ENCODE measurements at places on chromosomes 3 and 15.

GRCh38 chr15:53037904-53038654, 247.9 kb upstream of the ONECUT1 start:
- DNase-seq: no peak

- no peak for DNase-seq
Observed at GRCh38 chr15:87744815-87745214, 511.7 kb downstream of the NTRK3 start.

GRCh38 chr3:113626503-113627371, 69.7 kb downstream of the USF3 start:
- peak; percentile 78 for DNase-seq

DNA sequence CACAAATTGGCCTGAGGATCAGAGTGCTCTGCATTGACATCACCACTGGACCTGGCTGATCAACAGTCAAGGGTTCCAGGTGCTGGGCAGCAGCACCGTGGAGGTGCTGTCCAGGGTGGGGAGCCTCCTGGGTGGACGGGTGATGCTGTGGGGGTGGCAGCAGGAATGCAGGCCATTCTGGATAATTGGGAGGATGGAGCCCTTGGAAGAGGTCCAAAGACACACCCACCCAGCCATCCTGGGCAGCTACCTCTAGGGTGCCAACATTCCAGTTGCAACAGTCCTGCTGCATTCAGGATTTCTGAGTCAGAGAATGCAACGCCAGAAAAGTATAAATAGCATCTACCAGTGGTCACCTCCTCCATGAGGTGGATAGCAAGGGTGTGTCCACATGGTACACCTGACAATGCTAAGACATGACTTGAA, 26.8 kb downstream of the STARD5 start:
- peak; percentile 18 for DNase-seq

GRCh38 chr3:178669758-178670157, 133.5 kb downstream of the KCNMB2 start:
- no peak for DNase-seq

GRCh38 chr3:41874022-41874421, 87.9 kb downstream of the ULK4 start:
- peak; percentile 2 for DNase-seq

DNA sequence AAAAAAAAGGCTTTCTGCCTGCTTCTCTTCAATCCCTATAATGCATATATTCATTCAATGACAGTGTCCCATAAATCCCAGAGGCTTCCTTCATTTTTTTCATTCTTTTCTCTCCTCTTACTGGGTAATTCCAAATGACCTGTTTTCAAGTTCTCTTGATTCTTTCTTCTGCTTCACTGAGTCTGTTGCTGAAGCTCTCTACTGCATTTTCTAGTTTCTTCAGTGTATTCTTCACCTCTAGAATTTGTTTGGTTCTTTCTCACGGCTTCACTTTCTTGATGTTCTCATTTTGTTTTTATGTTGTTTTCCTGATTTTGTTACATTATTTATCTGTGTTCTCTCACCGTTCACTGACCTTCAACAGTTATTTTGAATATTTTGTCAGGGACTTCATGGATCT, 141.6 kb downstream of the SCAPER start:
- DNase-seq: no peak

GRCh38 chr15:27398631-27399161, 427.7 kb downstream of the GABRG3 start:
- no peak for DNase-seq

DNA sequence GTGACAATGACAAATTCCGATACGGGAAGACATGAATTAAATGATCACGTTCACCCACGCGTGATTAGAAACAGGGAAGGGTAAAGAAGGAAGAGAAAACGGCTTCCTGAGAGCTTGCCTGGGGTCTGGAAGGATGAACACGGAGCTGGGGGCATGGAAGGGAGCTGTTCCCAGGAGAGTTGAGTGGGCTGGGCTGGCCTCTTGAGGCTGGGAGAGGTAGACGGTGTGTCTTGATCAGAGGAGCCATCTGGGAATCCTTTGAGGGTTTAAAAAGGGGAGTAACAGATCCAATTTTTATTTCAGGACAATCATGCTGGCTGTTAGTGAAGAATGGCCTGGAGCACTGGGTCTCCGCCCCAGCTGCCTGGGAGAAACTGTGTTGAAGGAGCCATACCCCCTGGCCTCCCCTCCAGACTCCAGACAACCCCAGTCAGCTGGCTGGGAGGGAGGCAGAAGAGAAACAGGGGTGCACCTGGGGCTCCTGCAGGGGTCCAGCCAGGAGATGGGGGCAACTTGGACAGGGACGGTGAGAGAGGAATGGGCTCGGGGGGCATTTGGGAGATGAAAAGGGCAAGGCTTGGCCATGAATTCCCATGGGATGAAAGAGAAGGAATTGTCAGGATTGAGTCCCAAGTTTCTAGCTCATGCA, 53.6 kb upstream of the CGNL1 start:
- DNase-seq: no peak

DNA sequence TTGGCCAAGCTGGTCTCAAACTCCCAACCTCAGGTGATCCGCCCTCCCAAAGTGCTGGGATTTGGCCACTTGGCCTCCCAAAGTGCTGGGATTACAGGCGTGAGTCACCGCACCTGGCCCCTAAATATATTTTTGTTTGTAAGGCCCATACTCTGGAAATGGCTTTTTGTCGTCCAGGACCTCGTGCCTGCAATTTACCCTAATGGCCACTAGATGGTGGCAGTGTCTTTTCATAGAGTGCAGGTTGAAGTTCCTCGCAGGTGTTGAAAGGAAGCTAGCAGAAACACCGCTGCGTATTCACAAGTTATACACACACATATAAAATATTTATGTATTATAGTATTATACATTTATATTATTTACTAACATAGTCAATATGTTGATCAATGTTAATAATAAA, 97.2 kb downstream of the LRTM1 start:
- peak; percentile 19 for DNase-seq

- no peak for DNase-seq
Observed at GRCh38 chr3:47425959-47426358, 45.1 kb downstream of the PTPN23 start.

GRCh38 chr3:160885791-160886286, 129.8 kb downstream of the PPM1L start:
- DNase-seq: no peak

GRCh38 chr3:116322750-116323375, 122.4 kb downstream of the LSAMP start:
- DNase-seq: no peak

- no peak for DNase-seq
Observed at GRCh38 chr3:197015790-197016736, 13.6 kb downstream of the MELTF start.

DNA sequence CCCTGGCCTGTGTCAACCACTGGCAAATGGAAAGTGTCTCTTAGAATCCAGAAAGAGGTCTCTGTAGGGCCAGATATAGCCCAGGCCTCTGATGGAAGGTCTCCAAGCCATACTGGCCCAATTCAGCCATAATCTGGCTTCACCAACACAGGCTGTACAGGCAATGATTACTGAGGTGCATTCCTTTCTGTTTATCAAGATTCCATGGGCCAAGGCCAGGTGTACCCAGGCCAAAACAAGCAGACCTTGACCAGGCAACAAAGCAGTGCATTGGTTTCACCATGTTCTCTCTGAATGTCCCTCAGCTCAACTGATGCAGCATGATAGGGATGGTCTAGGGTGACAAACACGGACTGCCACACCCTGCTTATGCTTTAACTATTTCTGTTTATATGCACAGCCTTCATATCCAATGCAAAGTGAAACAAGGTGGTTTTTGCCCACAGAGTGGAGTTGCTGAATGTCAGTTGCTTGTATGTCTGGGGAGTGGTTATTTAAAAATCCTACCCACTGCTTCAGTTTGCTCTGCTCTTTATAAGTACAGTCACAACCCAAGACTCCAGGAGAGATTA, 25.2 kb downstream of the CCNL1 start:
- no peak for DNase-seq

DNA sequence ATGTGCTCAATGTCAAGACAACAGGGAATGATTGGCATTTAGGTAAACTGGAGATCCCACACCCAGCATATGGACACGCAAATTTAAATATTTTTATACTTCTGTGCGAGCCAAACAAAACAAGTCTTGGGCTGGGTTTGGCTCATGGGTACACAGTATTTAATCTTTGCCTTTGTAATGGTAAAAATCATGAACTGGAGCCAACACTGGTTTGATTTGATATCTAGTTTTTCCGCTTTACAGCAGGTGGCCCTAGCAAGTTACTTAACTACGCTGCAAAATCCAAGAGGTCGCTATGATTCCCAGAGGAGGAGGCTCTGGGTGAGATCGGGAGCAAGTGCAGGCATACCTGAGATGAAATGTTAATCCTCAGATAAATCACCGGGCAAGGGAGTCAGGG, 207.9 kb upstream of the SATB1 start:
- DNase-seq: no peak

DNA sequence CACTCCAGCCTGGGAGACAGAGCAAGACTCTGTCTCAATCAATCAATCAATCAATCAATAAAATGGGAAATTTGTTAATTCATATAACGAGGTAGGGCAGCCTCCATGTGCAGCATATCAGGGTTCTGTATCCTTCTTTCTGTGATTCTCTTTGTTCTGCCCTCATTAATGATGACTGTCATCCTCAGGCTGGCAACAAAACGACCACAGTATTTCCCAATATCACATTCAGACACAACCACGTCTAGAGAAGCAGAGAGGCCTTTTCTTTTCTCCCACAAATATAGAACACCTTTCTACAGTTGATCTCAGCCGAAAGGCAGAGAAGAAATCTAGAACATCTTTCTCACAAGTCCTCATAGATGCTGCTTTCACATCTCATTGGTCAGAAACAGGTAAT, 11.2 kb downstream of the CEP19 start:
- DNase-seq: no peak

GRCh38 chr15:84611631-84612030, 10.8 kb downstream of the ZSCAN2 start:
- DNase-seq: no peak

DNA sequence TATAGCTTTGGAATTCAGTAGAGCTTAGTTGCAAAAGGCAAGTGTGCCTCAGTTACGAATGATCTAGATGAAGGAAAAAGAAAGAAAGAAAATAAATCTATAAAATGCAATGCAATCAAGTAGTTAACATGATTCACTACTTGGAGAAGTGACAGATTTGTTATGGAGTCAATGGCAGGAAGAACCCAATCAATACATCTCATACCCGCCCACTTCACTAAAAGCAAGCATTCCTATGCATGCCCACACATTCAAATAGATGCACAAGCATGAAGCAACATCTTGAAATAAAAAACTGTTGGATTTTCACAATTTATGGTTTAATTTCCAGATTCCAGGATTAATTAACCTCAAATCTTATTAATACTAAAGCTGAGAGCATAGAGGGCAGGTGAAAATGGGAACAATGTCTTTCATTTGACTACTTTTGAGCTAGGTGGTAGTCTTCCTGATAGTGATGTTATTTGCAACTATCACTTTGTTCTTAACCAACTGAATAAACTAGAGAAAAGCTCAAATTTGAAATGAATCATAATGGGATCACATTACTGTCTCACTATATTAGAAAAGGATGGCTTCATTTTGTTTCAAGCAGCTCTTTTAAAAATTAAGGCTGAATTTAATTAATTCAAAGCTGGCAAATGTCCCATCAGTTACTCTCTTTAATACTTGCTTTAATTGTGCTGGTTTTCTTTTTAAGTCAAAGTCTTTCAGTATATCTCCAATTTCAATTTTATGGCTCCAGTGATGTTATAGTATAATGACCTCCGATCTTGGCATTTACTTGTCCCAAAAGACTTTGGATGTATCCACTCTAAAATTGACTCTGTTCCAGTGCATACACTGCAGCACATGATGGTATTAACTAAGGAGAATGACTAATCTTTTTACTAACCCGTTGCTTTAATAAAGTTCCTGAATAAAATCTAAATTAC, 46.7 kb upstream of the CCDC50 start:
- no peak for DNase-seq

- no peak for DNase-seq
Observed at GRCh38 chr15:56894601-56895000, 23.8 kb upstream of the TCF12 start.

GRCh38 chr15:62517541-62517940, 352.5 kb upstream of the C2CD4B start:
- no peak for DNase-seq

- DNase-seq: no peak
Observed at GRCh38 chr15:71647487-71647808, 162.9 kb upstream of the NR2E3 start.

DNA sequence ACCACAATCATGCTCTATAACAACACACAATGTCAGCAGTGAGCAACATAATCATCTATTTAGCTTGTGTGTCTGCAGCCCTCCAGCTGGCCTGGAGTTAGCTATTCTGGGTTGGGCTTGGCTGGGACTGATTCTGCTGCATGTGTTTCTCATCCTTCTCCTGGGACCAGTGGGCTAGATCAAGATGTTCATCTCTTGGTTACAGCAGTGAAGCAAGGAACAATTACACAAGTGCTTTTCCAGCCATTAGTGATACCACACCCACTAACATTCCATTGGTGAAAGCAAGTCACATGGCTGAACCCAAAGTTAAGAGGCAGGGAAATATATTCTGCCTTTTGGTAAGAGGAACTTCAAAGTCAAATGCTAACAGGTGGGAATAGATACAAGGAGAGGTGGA, 14.6 kb downstream of the NUDT16 start:
- DNase-seq: no peak

- no peak for DNase-seq
Observed at GRCh38 chr3:43366481-43366880, 80.1 kb downstream of the SNRK start.

DNA sequence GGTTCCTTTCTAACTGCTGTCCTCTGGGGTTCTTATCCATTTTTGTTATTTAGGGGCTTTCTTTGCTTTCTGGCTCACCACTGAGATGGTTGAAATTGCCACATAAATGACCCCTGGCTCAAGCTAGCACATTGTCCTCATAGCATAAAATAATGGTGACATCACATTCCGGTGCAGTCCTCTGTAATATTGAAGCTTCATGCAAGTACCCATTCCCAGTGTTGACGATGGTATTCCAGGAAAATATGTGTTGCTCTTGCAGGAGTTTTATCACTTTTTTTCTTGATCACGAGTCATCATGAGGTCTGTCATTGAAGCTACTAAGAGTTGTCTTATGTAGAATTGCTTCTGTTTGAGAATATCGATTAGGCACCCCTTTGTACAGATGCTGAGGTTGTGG, 56.1 kb downstream of the CRTC3 start:
- no peak for DNase-seq

DNA sequence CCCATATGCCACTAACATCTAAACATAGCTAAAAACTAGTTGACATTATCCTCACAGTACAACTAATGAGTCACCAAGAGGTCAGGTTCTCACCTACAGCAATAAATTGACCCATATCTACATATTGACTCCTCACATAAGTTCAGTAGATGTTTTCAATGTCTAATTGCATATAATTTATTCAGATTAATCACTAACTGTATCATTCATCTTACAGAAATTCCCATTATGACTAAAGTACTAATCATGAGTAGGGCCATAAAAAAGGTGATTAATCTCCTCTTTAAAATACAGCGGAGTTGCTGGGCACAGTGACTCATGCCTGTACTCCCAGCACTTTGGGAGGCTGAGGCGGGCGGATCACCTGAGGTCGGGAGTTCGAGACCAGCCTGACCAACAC, 82.4 kb upstream of the ST3GAL6 start:
- DNase-seq: no peak
